ENCODE measurements at places on chromosomes 7 and 10.

DNA sequence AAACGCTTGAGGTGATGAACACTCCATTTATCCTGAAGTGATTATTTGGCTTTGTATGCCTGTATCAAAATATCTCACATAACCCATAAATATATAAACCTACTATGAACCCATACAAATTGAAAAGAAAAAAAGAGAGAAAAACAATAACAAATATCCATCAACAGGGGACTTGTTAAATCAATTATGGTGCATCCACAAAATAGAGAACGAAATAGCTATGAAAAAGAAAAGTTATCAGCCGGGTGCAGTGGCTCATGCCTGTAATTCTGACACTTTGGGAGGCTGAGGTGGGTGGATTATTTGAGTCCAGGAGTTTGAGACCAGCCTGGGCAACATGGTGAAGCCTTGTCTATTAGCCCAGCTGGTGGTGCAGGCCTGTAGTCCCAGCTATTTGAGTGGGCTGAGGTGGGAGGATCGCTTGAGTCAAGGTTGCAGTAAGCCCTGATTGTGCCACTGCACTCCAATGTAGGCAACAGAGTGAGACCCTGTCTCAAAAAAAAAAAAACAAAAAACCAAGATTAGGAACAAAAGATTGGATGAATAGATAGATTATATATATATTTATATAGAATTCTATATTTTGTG lies 30.6 kb upstream of the IFRD1 start:
- DNase-seq: no peak

DNA sequence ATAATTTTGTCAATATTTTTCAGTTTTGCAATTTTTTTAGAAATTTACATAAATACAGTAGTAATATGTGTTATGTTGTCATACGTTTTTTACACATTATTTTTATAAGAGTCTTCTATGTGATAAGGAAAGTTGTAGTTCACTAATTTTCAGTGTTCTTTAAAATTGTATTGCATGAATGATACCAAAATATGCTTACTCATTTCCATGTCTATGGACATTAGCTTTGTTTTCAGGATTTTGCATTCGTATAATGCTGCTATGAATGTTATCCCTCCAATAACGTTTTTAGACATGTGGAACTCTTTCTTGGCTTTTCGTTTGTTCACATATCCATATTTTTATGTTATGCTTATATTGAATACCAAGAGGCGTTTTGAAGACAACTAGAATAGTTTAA lies 260.0 kb downstream of the ARL4A start:
- no peak for DNase-seq

- DNase-seq: no peak
Measured at GRCh38 chr10:77919713-77920108, 6.8 kb downstream of the DLG5 start.

DNA sequence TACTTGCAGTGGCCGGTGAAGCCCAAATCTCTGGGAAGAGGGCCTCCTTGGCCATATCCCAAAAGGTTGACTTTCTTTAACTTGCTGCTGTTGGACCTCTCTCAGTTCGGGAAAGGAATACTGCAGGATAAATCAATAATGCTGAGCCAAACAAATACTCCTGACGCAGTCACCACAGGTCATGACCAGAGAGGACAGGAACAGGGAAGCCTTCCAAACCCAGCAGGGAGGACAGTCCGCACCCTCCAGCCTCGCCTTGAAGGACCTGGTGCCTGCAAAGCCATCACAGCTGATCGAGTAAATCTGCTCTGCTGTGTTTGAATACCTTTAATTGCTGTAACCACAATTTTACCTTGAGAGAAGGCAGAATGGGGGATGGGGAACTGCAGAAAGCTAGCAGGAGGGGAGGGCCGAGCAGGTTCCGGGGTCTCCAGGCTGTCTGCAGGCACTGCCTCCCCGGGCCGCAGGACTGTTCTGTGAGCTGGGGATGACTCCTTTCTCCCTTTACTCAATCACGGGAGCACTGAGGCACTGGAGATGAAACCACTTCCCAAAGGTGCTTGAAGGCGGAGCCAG lies 20.8 kb upstream of the INSIG1 start:
- DNase-seq: no peak

- DNase-seq: no peak
Measured at GRCh38 chr10:6058682-6059475, 3.3 kb downstream of the IL2RA start.

DNA sequence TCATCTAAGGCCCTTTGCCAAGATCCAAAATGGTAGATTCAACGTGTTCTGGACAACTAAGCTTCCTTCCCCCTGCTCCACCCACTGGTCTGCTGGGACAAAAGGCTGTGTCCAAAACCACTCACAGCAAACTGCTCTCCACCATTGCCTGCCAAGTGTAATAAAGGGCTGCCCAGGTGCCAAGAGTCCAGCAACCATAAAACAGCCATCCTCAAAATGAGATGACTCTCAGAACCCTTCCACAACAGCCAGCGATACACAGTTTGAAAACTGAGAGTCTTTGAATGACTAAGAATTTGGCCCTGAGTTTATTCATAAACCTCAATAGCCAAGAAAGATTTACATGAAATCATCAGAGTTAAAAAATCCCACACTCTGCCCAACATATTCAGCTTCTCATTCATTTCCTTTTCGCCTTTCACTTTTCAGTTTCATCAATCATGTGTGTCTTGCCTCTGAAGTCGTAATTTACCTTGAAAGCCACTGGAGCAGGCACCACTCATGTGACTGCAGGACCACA lies 658.1 kb upstream of the MGMT start:
- DNase-seq: no peak
